ENCODE measurements at places on chromosomes 13 and 19. TPM values are rescaled to one million over a fixed set of nuclear protein-coding genes. Genes with fewer than 3 reads are reported as not detected.

CASP14 gene
- 0.16 TPM for total RNA-seq

NHLRC3 gene
- 30.4 TPM for total RNA-seq

KLK4 gene
- not detected for total RNA-seq

C19orf73 gene
- total RNA-seq: 0.82 TPM

ZNF99 gene
- 0.25 TPM for total RNA-seq

DNA sequence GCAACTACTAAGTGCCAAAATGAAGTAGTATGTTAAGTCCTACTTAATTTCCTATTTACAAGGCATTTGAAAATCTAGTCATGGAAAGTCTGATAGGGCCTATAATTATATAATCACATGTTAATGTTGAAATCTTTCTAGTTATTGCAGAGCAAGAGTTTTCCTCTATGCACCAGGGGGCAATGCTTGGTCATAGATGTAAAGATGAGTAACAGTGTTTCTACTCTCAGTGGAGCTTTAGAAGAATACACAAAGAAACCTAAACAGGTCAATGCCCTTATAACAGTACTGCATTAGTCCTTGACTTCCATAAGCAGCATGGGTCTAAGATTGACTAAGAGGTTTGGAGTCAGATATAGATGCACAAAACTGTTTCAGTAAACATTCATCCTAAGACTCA lies 218.7 kb downstream of the KCTD12 start:
- no peak for DNase-seq

- DNase-seq: no peak
These were observed 13.6 kb upstream of the ACOD1 start for GRCh38 chr13:76934671-76935070.

GRCh38 chr13:44108331-44108858 lies 228.7 kb downstream of the LACC1 start:
- DNase-seq: no peak

GRCh38 chr13:20149762-20150161 lies 11.1 kb downstream of the GJA3 start:
- DNase-seq: no peak

GRCh38 chr13:77034881-77035280 lies 7.9 kb upstream of the FBXL3 start:
- no peak for DNase-seq

DNA sequence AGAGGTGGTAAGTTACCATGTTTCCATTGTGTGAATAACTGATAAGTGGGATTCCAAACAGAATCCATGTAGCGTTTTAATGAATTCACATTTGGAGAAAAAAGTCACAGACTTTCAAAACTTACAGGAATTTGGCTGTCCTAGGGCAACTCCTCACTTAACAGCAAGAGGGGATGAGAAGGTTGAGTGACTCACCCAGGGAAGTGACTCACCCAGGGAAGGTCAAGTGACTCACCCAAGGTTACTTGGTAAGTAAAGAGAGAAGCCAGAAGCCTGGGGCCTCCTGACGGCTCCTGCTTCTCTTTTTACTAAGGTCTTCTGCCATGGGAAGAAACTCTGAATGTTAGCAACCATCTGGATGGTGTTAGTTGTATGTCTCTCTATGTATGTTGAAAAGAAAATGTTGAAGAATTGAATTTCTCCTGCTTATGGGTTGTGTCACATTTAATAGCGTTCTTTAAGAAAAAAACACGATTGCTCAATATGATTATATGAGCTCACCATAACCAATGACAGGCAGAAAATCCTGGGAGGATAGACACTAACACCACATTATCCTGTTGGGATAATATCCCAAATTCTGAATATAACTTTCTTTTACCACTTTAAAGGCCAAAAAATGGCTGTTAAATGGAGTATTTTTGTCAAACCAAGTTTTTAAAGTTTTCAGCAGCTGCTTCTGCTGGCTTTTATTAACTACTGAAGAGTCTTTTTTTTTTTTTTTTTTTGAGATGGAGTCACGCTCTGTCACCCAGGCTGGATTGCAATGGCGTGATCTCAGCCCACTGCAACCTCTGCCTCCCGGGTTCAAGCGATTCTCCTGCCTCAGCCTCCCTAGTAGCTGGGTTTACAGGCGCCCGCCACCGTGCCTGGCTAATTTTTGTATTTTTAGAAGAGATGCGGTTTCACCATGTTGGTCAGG lies 195.6 kb downstream of the GGACT start:
- DNase-seq: no peak

DNA sequence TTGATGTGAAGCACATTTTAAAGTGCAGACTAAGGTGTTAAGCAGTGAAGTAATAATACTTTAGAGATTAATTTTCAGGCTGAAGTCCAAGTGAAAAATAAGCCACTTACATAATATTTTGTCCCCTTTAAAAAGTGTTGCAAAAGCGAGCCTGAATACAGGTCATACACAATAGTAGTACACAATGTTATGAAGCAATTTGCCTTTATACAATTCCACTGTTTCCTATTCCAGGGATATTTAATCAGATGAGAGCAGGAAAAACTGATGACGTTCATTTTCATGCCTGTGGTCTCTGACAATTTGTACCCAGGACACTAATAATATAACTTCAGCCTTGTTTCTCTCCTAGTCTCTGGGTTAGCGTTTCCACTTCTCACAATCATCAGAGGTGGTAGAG lies 916.7 kb downstream of the PCDH9 start:
- DNase-seq: no peak

DNA sequence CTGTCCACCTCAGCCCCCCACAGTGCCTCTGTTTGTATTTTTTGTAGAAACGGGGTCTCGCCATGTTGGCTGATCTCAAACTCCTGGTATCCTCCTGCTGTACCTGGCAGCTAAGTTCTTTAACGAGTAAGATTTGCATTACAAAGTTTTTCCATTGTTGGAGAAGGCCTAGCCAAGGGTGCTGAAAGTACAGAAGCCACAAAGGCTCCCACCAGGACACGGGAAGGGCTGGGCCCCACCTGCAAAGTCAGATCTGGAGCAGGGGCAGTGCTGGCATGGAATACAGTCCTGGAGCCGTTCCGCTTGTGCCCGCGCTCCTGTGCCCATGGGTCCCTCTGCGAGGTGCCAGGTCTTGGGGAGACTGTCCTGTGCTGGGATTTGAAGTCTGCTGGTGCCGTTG lies 12.1 kb downstream of the FZR1 start:
- no peak for DNase-seq

DNA sequence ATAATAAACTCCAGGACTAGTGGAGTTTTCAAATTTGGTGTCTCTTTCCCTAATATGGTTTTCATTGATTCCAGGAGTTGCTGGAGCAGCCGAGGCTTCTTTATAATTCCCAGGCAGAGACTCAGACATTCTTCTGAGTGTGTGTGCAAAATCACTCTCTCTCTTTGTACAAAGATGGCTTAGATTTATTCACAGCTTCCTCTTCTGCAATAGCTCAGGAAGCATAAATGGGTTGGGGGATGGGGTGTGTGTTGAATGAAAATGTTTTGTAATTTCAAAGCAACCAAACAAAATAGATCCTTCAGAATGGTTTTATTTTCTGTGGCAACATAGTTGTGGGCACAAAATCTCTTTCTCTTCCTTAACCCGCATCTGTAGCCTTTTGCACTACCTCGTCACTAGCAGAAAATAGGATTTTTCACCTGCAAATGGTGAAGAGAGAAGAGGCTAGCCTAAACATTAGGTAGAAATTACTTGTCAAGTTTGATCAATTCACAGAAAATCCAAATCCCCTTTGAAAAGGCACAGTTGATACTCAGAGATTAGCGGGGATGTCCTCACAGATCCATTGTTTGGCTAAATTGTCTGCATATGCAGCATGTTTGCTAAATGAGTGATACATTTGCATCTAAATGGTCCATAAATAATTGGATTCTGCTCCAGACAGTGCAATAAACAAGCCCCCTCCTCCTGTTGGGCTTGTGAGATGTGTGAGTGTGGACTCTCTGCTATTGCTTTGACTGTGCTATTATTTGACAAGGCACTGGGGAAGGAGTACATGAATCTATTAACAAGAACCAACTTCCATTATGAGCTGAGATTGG lies 66.7 kb downstream of the CBY2 start:
- DNase-seq: peak; percentile 34

- DNase-seq: no peak
These were observed 18.5 kb downstream of the PTPRS start for GRCh38 chr19:5321851-5322681.

DNA sequence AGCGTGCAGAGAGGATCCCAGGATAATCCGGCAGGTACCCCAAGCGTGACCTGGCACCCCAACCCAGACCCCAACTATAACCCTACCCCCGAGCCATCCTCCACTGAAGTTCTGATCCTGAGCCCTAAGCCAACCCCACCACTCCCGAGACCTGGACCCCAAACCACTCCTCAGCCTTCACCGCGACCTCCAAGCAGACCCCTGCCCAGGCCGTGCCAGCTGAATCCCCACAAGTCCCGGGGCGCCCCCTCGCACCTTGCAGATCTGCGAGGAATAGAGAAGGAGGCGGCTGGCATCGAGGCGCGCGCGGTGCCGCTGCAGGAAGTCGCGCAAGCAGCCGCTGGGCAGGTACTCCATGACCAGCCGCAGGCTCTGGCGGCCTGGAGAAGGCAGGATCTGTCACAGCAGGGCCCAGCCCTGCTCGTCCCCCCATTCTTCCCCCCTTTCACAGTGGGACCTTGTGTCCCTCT lies 10.1 kb upstream of the INSL3 start:
- DNase-seq: no peak

DNA sequence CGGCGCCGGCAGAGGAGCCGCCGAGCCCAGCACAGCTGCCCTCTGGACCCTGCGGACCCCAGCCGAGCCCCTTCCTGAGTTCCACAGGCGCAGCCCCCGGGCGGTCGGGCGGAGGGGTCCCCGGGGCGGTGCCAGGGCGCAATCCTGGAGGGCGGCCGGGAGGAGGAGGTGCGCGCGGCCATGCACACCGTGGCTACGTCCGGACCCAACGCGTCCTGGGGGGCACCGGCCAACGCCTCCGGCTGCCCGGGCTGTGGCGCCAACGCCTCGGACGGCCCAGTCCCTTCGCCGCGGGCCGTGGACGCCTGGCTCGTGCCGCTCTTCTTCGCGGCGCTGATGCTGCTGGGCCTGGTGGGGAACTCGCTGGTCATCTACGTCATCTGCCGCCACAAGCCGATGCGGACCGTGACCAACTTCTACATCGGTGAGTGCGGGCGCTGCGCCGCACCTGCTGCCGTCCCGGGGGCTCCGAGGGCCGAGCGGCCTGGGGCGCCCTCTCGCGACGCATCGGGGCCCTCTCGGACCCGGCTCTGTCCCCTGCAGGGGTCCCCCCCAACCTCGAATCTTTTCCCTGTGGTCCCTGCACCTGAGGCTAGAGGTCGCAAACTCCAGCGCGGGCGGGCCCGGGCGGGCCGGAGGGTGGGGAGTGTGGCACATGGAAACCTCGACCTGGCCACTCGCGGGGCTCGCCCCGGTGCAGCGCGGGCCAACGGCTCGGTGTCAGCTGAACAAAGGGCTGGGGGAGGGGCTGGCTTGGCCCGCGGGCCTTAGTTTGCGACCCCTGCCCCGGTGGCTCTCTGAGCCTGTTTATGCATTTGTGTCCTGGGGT lies at the start of gene KISS1R:
Gene KISS1R (plus strand): TSS at position 11 of the 829 bp plus-strand sequence. CDS start 170 bp downstream, at position 181.
- peak; percentile 81 for DNase-seq

- DNase-seq: no peak
These were observed 241.3 kb upstream of the IRS2 start for GRCh38 chr13:110027470-110028240.
